ENCODE measurements at places on chromosomes 5 and 9.

- DNase-seq: no peak
Measured at GRCh38 chr9:131963072-131964030, 116.3 kb downstream of the MED27 start.

DNA sequence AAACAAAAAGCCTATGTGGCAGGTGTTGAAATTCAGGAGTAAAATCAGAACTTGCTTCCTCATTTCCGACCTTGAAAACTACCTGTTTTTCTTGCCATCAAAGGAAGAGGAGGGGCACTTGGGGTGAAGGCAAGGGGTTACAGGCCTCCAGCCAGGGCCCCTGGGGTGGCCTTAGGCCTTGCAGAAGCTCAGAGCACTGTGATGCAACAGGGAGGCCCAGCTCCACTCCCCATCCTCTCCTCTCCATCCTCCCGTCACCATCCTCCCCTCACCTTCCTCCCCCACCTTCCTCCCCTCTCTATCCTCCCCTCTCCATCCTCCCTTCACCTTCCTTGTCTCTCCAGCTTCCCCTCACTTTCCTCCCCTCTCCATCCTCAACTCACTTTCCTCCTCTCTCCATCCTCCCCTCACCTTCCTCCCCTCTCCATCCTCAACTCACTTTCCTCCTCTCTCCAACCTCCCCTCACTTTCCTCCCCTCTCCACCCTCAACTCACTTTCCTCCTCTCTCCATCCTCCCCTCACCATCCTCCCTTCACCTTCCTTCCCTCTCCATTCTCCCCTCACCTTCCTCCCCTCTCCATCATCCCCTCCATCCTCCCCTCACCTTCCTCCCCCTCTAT, 111.6 kb downstream of the WNK2 start:
- DNase-seq: no peak

GRCh38 chr5:145743396-145744061, 91.6 kb downstream of the PRELID2 start:
- DNase-seq: no peak

DNA sequence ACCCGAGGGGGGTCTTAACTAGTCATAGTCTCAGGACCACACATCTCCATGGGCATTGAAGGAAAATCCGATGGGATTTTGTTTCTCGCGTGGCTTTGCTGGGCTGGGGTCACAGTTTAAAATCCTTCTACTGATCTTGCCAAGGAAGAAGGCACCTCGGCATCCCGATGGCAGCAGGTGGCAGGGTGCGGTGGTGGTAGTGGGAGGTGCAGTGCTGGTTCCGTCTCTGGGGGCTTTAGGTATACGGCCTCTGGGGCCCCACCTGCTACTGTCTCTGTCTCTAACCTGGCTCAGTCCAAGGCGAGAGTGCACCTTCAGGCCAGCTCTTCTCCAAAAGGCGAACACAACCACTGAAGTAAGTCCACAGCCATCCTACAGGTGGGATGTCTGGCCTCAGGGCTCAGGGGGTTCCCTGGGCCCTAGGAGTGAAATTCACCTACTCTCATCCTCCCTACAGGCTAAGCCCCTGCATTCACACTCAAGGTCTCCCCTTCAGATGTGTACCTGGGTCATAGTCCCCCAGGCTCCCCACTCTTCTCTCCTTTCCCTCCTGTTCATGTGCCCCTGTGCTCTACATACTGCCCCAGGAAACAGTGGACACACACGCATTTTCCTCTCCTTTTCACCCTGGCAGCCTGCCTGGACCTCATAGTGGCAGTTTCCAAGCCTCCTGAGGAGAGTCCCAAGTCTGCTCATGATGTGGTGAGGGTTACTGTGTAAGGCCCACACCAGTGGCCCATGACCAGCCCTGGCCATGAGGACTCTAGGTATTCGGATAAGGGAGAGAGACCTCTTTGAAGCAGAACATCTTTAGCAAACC, 736 bp upstream of the FCN2 start:
- no peak for DNase-seq

- DNase-seq: no peak
Measured at GRCh38 chr5:90878549-90879196, 320.1 kb downstream of the ADGRV1 start.

DNA sequence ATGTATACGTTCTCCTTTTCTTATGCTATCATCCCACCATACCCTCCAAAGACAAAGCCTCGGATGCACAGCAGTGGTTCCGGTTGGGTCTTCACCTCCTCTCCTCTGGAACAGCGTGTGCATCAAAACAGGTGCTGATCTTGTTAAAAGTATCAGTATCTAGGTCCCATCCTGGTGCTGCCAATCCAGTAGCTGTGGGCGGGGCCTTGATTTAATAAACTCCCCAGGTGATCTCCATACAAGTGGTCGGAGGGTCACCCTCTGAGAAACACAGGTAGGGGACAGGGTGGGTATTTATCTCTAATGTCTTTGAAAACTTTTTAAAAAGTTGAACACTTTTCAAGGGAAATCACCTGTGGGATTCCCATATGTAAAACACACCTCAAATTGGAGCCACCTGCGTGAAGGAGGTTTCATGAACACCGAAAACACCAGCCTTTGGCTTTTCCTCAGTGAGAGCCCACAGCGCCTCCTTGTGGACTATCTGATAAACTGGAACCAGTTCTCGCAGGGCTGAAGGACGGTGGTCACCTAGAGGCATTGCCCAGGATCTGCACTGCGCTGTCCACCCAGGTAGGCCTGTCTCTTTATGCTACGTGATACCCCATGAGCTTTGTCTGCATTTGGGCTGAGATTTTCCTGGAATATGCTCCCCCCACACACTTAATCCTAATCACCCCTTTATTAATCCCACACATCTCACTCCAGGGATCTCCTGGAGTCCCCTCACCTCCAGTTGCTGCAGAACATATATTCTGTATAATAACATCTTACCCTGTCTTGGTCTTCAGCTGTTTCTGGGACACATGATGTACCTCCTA, 80.5 kb upstream of the EPB41L4B start:
- DNase-seq: peak; percentile 48

DNA sequence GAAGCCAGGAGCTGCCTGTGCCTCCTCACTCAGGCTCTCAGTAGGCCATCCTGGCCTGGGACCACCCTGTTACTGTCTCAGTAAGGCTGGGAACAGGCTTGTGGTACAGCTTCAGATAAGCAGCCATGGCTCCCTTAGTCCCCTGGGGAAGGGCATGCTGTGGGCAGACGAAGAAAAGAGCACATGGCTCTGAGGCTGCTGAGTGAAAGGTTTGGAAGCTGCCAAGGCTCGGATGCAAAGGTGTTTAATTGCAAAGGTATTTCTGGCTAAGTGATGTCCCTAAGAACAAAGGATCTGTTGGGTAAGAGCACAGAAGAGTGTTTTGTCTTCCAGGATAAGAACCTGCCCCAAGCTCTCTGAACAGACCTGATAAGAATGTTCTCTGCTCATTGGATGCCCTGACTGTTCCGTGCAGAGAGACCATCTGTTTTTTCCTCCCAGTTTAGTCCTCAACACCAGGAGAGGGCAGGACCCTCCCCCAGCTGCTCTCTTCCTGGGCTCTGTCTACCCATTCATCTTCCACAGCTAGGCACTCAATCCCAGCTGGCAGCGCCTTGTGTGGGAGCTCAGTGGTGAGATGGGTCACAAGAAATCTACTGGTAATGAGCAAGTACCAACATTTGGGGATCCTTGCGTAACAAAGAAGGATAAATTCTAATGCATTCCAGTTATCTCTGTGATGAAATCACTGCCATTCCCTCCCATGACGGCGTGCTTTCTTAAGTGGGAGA, 17.7 kb downstream of the ANGPTL2 start:
- no peak for DNase-seq

DNA sequence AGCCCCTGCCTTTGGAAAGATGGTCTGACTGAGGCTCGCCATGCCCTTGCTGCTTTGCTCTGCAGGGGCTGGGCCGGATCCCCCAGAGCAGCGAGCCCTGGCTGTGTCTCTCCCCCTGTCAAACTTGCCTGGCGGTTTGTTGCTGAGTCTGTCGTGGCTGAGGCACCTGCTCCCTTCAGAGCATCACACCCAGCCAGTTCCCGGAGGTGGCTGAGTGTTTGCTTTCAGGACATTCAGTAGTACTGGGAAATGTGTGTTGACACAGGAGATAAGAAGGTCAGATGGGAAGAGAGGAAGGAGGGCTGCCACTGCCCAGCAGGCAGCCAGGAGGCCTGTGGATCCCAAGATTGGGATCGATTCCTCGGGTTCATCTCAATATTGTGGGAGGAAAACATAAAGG, 62.9 kb downstream of the GADD45G start:
- DNase-seq: no peak

DNA sequence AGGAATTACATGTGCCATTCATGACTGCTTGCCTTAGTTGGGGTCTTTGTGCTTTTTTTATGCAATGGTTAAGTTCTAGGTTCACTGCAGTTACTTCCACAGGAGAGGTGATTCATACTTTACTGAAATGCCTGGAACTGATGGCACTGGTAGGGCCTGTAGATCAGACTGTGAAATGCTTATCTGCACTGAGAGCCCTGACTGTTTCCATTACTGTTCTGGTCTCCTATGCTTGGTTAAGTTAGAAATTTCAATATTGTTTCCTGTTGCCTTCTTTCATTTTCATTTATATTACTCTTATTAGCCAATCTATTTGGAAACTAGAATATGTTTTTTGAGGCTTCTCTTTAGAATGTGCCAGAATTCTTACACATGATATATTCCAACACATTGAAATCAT, 484.1 kb upstream of the SEMA6A start:
- DNase-seq: no peak

DNA sequence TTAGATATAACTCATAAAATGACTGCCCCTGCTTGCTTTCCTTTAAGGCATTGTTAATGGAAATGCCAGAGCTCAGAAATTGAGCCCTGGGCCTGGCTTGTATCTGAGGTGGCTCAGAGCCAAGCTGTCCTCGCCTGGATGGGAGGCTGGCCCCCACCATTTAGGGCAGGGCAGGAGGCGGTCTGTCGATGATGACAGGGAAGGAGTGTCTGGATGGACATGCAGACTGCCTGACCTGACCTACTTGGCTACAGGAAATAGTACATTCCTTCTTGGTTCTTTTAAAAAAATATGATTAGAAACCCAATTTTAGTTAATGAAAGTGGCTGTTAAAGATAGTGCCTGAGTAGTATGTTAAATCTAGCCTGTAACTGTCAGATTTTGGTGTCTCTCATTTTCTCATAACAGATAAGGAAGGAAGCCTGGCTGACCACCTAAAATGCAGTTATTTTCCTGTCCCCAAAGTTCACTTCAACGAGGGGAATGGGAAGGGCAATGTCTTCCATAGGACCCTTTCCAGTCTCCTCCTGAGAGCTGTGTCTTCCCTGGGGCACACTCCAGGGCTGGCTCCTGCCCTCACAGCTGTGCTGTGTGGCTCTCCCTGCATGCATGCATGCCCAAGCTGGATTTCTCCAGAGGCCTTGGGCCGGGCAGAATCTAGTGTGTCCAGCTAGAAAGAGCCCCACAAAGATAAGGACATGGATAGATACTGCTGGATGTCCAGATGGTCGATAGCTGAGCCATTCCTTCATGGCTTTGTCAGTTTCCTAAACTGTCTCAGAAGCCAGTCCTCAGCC, 42.3 kb downstream of the MACROH2A1 start:
- DNase-seq: no peak

GRCh38 chr5:72347801-72348308, 27.7 kb downstream of the PTCD2 start:
- no peak for DNase-seq

DNA sequence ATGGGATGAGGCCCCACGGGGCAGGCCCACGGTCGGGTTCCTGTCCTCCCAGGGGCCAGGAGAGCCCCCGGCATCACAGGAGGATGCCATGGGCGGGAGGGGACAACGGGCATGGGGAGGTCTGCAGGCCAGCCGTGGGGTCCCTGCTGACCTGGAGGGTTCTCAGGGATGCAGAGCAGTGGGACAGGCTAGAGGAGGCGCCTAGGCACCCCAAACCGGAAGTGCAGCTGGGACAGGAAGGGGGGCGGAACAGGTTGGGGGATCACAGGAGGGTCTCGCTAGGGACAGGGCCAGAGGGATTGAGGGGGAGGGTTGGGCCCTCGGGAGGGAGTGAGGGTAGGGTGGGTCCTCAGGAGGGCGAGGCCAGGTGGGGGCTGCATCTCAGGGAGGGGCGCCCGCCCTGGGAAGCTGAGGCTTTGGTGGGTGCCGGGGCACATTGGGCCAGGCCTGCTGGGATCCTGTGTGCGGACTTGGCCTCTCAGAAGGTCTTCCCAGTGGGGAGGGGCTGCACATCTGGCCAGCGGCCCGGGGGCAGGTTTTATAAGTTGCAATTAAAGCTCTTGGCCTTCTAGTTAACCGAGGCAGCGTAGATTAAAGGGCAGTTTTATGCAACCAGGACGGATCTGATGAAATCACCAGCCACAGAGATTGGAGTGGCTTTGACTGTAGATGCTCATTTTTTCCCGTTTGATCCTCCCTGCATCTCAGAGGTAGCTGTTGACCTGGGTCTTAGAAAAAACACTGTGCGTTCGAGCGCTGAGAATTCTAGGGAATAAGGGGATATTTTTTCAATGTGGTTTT, 20.1 kb downstream of the NKD2 start:
- no peak for DNase-seq

DNA sequence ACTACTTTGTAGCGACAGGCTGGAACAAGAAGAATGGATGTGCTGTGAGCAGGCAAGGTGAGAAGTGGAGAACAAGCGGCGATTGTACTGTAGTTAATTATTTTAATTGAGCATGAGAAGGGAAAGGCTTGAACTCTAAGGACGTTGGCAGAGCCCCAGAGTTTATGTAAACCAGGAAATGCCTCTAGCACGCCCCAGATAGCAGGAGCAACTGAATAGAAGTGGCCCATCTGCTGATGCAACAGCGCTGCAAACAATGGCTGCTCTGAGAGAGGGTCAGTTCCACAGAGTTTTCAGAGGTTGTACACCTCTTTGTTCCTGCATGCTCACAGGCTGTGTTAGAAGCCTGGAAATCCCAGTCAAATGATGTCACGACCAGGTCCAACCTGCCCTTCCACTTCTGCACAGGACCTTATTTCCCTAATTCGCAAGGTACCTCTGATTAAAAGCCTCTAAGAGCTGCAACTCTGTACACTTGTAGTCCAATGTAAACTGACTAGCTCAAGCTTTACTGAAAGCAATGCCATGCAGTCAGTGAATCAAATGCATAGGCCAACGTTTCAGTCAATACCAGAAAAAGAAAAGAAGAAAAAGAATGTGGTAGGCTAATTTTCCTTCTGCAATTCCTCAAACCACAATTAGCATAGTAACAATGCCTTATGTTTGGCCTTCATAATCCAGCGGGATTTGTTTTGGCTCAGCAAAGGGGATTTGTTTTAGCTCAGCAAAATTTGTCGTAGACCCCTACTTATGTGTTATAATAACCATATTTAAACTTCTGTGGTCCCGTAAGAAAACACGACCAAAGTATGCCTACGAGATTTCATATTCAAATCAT, 119.6 kb upstream of the RETREG1 start:
- DNase-seq: no peak

DNA sequence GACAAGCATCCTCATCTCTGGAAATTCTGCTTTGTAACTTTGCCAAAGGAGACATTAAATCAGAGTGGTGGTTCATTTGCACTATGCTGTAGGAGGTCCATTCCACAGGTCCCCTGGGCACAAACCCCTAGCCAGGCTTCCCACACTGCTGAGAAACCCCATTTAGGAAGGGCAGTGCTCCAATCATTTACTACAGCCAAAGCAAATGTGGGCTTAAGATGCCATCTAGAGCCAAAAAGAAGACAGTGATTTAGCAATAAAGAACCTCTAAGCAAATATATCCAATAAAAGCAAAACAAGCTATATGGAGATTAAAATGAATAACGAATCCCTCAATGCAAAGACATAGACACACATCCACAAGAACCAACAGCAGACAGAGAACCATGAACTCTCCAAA, 129.0 kb upstream of the ALDH1B1 start:
- no peak for DNase-seq

- DNase-seq: no peak
Measured at GRCh38 chr5:65651144-65651543, 26.3 kb downstream of the SHLD3 start.

- DNase-seq: no peak
Measured at GRCh38 chr9:25284365-25284764, 393.9 kb downstream of the TUSC1 start.

GRCh38 chr9:22913026-22913425, 466.4 kb downstream of the DMRTA1 start:
- DNase-seq: no peak

Measured in stimulated activated CD4-positive, alpha-beta T cell treated with anti-CD3 and anti-CD28 coated beads, Interleukin-2, amount 100 ng/mL, for 24 hours (primary cell).